Stimulated activated CD8-positive, alpha-beta memory T cell treated with anti-CD3 and anti-CD28 coated beads, Interleukin-4, amount 100 ng/mL, for 48 hours (primary cell): ENCODE measurements at places on chromosomes 1 and 21.

DNA sequence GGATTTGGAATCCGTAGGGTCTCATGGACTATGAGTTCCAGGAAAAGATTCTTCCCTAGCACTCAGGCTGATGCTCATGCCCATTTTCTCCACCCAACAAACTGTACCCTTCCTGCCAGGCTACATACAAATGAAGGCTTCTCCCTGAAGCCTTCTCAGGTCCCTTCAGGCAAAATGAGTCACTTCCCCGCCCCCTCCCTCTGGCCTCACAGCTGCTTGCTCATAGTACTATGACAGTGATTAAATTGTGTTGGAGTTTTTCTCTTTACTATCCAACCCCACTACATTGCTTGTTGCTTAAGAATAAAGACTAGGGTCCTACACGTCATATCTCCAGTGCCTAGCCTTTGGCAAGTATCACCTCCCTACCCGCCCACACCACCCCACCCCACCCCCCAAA is 207.6 kb upstream of the NFIA start:
- DNase-seq = peak; percentile 52

GRCh38 chr21:44466351-44466954 is 11.1 kb downstream of the LRRC3 start:
- no peak for DNase-seq

DNA sequence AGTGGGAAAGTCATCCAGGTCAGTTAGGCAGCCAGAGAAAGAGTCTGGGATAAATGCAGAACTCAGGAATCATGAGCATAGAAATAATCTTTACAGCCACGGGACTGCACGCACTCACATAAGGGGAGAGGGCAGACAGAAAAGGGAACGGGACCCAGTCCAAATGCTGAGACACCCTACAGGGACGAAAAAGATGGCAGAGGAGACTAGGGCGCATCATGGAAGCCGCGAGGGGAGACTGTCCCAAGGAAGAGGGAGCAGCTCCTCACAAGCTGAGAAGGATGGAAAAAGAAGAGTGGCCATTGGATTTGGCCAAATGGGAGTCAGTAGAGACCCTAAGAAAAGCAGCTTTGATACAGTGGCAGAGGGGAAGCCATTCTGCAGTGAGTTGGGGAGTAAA is 102.9 kb upstream of the TLR5 start:
- DNase-seq = no peak

- no peak for DNase-seq
Measured at GRCh38 chr21:45465105-45465504, 60.1 kb downstream of the COL18A1 start.

DNA sequence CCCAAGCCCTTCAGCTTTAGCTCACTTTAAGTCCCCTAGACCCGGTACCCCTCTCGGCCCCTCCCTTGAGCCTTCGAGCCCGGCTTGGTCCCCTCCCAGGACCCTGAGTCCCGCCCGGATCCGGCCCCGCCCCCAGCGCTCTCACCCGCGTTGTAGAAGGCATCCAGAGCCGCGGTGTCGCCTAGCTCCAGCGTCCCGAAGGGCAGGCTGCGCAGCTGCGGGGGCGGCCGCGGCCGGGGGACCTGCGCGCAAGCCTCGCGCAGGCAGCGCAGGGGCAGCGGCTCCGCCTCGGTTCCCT is 699 bp downstream of the MAP3K6 start:
- DNase-seq = peak; percentile 92

GRCh38 chr21:15400905-15401304 is 328.9 kb upstream of the USP25 start:
- DNase-seq = no peak

GRCh38 chr1:197738927-197739326 is 36.4 kb downstream of the DENND1B start:
- no peak for DNase-seq

GRCh38 chr1:218447010-218447689 is 102.0 kb downstream of the TGFB2 start:
- DNase-seq = no peak

- DNase-seq = no peak
Measured at GRCh38 chr1:237204841-237205240, 162.9 kb downstream of the RYR2 start.

DNA sequence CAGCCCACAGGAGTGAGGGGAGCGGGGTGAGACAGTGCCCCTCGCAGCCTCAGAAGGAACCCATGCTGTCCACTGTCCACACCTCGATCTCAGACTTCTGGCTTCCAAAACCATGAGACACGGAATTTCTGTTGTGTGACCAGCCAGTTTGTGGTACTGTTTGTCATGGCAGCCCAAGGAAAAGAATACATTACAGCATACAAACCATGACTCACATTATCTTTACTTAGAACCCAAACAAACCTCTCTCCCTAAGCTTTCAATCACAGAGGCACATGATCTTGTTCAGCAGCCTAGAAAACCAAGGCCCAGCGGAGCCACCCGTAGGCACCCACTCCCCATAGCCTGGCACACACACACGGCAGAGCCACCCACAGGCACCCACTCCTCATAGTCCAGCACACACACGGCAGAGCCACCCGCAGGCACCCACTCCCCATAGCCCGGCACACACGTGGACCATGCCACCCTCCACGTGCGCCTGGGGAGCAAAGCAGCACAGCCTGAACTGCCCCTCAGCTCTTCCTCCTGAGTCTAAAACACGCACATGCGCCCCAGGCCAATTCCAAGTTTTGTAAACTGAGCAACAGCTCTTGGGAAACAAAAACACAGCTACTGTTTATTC is 458 bp upstream of the KRTAP10-4 start:
- peak; percentile 19 for DNase-seq

GRCh38 chr1:61187352-61188086 is 105.2 kb downstream of the NFIA start:
- DNase-seq = no peak

DNA sequence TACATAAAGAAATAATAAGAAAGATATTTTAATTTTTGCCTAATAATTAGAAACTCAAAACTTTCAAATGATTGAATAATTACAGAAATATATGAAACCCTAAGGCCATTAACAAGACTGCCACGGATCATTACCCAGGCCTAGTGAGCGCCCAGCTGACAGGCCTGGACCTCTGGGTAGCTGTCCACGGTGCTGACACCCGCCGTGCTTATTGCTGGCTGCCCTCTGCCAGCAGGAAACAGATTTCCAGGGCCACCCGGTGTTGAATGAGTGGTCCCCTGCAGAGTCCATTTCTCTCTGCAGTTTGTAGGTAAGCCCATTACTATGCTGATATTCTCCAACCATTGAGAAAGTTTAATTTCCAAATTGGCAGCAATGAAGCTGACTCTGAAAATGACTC is 254.4 kb upstream of the GJB5 start:
- peak; percentile 41 for DNase-seq

GRCh38 chr21:15659753-15660422 is 69.9 kb upstream of the USP25 start:
- no peak for DNase-seq

DNA sequence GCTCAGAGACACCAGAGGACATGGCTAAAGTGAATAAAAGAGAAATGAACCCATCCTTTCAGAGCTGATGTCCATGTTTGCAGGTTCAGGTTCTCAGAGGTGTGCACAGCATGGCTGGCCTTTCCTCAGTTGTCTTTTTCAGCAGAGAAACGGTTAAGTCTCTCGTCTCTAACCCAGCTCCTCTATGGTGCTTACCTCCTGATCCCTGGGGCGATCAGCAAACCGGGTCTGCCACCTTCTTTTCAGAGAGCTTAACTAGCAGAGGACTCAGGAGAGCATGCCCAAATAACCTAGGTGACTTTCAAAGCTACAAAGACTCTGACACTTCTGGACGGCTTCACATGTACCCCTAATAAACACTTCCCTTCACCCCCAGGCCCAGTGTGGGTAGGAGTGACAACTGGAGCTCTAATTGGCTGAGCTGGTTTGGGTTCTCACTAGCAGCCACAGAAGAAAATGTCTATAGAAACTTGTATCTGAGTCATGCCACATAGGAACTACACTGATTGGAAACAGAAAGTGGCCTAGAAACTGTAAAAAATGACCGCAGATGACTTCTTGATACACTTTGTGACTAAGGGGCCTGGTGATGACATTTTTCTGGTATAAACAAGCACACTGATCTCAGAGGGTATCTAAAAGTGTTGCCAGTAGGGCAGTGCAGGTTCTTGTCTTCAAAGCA is at the start of gene AIM2:
Gene AIM2 (minus strand): TSS at position 329 of the 682 bp plus-strand sequence. CDS start 3,267 bp downstream, outside the sequence.
- peak; percentile 75 for DNase-seq

DNA sequence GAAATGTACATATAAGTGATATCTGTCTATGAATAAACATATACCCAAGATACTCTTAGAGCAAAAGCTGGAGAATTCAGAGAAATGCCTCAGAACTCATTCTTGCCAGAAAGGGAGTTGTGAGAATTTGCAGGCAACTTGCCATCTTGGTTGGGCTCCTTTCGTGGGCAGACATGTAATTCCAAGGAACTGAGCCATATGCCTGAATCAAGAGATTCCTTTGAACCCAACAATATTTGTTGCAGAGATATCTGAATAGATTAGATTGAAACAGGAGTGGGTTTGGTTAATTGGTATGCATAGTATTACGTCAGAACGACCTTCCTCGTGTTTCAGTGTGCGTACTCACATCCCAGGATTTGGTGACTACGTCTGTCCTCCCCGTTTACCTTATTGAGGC is 67.0 kb downstream of the TGFB2 start:
- DNase-seq = no peak

DNA sequence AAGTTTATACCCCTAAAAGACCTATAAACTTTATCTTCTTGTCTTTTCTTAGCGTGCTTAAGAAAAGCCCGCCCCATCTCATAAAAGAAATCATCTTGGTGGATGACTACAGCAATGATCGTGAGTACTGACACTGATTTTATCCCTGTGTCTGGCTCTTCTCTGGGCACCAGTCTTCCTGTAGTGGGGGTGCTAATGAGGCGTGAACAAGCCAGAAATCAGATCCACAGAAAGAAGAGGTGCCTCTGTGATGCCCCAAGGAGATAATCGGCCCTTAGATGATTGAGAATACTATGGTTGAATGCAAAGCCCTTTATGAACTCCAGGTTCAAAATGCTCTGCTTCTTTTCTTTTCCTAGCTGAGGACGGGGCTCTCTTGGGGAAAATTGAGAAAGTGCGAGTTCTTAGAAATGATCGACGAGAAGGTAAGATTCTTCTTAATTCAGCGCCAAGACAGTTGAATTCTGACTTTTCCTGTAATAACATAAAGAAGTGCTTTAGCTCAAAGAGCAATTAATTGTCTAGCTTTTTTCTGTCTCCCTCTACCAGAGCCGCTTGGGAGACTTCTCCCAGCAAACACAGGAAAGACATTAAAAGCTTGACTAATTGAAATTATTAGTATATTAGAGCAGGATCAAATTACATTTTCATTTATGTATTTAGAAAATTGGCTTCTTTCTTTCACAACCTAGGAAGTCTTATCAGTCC is 169.4 kb downstream of the GALNT2 start:
- no peak for DNase-seq

GRCh38 chr1:87113313-87113712 is 198.9 kb downstream of the HS2ST1 start:
- no peak for DNase-seq

GRCh38 chr1:177859572-177859971 is 110.3 kb downstream of the SEC16B start:
- no peak for DNase-seq

- DNase-seq = no peak
Measured at GRCh38 chr1:147504801-147505311, 36.4 kb upstream of the BCL9 start.

- DNase-seq = no peak
Measured at GRCh38 chr1:230703679-230704385, 10.1 kb downstream of the AGT start.

- no peak for DNase-seq
Measured at GRCh38 chr1:3135073-3135702, 66.2 kb downstream of the PRDM16 start.

DNA sequence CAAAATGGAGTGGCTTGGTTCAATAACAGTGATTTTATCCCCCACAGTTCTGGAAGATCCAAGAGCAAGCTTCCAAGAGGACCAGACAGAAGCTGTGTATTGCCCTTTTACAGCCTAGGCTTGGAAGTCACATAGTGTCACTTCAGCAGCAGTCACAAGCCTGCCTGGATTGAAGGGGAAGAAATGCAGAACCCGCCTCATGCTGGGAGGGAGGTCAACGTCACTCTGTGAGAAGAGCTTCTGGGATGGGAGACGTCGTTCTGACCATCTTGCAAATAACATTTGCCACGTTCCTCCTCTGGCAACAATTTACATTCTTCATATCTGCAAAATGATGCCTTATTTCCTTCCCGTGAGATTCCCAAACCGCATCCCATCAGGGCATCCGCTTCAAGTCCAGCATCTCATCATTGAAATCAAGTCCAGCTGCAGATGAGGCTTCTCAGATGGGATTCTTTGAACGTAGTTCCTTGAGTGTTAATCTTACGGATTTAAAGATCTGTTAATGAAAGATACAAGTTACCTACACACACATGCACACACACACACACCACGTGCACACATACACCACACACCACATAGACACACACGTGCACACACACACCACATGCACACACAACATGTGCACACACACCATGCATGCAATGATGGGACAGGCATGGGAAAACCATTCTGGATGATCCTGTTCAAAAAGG is 23.9 kb upstream of the KIF1B start:
- no peak for DNase-seq

DNA sequence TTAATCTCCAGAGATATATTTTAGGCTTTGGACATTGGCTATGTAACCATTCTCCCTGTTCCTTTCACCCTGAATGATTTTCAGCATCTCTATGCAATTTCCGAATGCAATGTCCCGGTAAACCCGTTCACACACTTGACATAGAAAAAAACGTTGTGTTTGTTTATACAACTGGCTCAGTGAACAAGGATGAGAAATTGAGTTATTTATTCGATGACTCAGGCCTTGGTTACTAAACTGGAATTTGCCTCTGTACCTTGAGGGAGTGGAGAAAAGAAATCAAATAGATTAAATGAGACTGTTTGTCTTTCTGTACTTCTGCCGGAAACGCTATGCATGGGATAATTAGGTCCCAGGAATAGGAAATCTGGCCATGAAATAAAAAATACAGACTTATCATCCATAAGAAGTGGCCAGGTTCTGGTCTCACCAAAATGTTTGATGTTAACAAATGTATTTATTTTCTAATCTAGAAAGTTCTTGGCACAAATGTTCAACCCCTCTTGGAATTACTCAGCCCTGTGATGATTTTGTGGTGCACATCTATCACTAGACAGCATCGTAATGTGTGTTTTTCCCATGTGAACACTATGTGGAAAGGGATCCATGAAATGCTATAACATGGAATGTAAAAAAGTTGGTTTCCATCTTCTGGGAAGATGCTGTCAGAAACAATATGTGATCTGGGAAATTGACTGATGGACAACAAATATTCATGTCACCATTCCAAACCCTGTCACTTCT is 253.9 kb downstream of the DUSP10 start:
- no peak for DNase-seq

DNA sequence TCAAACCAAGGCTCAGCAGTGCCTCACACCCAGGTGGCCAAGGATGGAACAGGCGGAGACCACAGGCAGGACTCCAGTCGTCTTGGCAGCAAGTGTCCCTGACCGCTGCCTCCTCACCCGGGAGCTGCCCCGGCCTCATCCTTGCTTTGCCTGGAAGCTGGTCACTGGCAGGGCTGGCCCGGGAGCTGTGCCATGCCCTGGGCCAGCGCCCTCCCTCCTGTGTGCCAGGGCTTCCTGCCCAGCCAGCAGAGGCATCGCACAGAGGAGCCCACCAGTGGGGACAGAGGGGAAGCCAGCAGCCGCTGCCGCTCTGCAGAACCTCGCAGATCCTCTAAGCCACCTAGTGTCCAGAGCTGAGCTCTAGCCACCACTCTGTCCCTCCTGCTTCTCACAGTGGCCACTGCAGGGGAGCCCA is 7.8 kb downstream of the CASZ1 start:
- DNase-seq = no peak
